ENCODE measurements at places on chromosomes 7 and 10. TPM values are rescaled to one million over a fixed set of nuclear protein-coding genes. Genes with fewer than 3 reads are reported as not detected.

The TRIM73 gene
- 18.4 TPM for total RNA-seq

The CTAGE8 gene
- total RNA-seq = not detected

The AGR2 gene
- total RNA-seq = not detected

The HOXA5 gene
- not detected for total RNA-seq

The NKX1-2 gene
- total RNA-seq = not detected

The ACTA2 gene
- total RNA-seq = 11.0 TPM

The CLRN3 gene
- not detected for total RNA-seq

The OR9A2 gene
- 0.30 TPM for total RNA-seq

The CNNM1 gene
- 0.50 TPM for total RNA-seq

The GIMAP4 gene
- total RNA-seq = 288 TPM

The LIPA gene
- 42.8 TPM for total RNA-seq

The HOXA3 gene
- not detected for total RNA-seq

The PDE6C gene
- total RNA-seq = not detected

The FFAR4 gene
- not detected for total RNA-seq

The SEMA3A gene
- 3.3 TPM for total RNA-seq

The RAPGEF5 gene
- 0.34 TPM for total RNA-seq

The TAS2R5 gene
- total RNA-seq = 1.7 TPM

The LSM8 gene
- 48.4 TPM for total RNA-seq

The POLR2J2 gene
- 20.8 TPM for total RNA-seq

The CALN1 gene
- total RNA-seq = not detected

The HOXA7 gene
- total RNA-seq = not detected

The RASA4 gene
- 43.2 TPM for total RNA-seq

The GPR15LG gene
- not detected for total RNA-seq

The SLC16A9 gene
- total RNA-seq = 0.09 TPM

The NPY gene
- not detected for total RNA-seq

The VPS37D gene
- 0.45 TPM for total RNA-seq

The CYP3A4 gene
- total RNA-seq = not detected

The TAC1 gene
- not detected for total RNA-seq

The DEPP1 gene
- not detected for total RNA-seq

The EIF4EBP2 gene
- total RNA-seq = 54.2 TPM

The ACBD5 gene
- 27.5 TPM for total RNA-seq

The SUV39H2 gene
- total RNA-seq = 22.3 TPM

The FUOM gene
- 15.4 TPM for total RNA-seq

The AP4M1 gene
- total RNA-seq = 16.5 TPM

The SEC61G gene
- total RNA-seq = 93.4 TPM
